ENCODE measurements at places on chromosomes 6 and 20. TPM values are rescaled to one million over a fixed set of nuclear protein-coding genes. Genes with fewer than 3 reads are reported as not detected.

Gene VNN1
- 1.4 TPM for total RNA-seq

Gene LAMP5
- 5.3 TPM for total RNA-seq

Gene SMPD2
- total RNA-seq: 12.8 TPM

Gene FRK
- 16.1 TPM for total RNA-seq

Gene EPHA7
- total RNA-seq: 0.09 TPM

Gene RAB44
- total RNA-seq: 0.37 TPM

Gene OPRM1
- total RNA-seq: not detected

DNA sequence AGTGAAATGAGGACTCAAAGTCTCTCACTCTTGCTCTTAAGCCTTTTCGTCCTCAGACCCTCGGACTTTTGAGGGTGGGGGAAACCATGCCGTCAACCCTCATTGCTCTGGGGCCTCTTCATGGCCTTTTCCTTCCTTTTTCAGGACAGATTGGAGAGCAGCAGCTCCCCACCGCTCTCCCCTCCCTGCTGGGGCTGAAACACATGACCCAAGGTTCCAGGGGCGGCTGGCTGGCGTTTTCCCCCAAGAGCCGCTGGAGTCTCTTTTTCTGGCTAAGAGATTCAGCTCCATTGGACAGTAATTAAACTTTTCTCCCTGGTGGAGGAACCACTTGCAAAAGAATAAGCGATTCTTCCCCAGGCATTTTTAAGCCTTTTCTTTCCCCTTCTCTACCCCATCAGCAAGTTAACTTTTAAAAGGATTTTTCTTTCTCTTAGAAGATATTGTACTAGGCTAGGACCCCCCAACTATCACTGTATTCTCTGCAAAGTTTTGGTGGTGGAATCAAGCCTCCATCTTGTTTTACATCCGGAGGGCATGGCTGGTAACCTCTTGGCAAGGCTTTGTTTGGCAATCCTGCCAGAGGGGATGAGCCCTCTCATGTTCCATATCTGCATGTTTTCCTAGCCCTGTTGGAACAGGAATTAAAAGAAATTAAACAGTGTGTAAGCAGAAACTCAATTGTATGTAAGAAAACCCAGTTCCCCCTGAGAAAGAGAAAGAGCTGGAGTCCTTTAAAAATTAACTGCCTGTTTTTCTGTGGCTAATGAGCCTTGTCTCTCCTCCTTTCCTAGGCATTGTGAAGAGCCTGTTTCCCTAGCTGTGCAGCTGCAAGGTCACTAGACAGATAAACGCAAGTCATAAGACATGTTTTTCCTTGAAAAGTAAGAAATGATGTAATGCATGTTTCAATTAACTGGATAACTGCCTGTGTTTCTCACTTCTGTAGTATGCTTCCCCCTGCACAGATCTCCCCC is 100.8 kb upstream of the GPR6 start:
- no peaks in the 10 kb centered on the region for H3K27me3 ChIP-seq
- H3K4me3 ChIP-seq: no peak overlapping the region
- H3K36me3 ChIP-seq: no peaks in the 10 kb centered on the region

- H3K27ac ChIP-seq: no peak overlapping the region
- peaks cover 57% of the 10 kb centered on the region for H3K27me3 ChIP-seq
- DNase-seq: no peak
- H3K4me3 ChIP-seq: no peak overlapping the region
Measured at GRCh38 chr20:59613861-59614260, 9.5 kb downstream of the PHACTR3 start.

GRCh38 chr6:87968435-87969278 is 79.0 kb upstream of the SPACA1 start:
- no peaks in the 10 kb centered on the region for H3K4me1 ChIP-seq
- no peaks in the 10 kb centered on the region for H3K36me3 ChIP-seq
- no peak overlapping the region for H3K27ac ChIP-seq
- no peaks in the 10 kb centered on the region for H3K27me3 ChIP-seq

- no peak for DNase-seq
- no peaks in the 10 kb centered on the region for H3K27me3 ChIP-seq
- H3K4me1 ChIP-seq: no peaks in the 10 kb centered on the region
- no peak overlapping the region for H3K4me3 ChIP-seq
Measured at GRCh38 chr6:156698239-156699016, 78.8 kb upstream of the ARID1B start.

- H3K27me3 ChIP-seq: no peaks in the 10 kb centered on the region
- H3K36me3 ChIP-seq: no peaks in the 10 kb centered on the region
- no peaks in the 10 kb centered on the region for H3K4me1 ChIP-seq
- H3K27ac ChIP-seq: no peak overlapping the region
- no peak for DNase-seq
Measured at GRCh38 chr6:32074996-32075532, 34.1 kb downstream of the TNXB start.

- no peaks in the 10 kb centered on the region for H3K4me1 ChIP-seq
- no peak overlapping the region for H3K27ac ChIP-seq
- DNase-seq: no peak
- no peaks in the 10 kb centered on the region for H3K36me3 ChIP-seq
Measured at GRCh38 chr20:40397467-40397866, 291.6 kb downstream of the MAFB start.

- H3K27ac ChIP-seq: no peak overlapping the region
- DNase-seq: no peak
- no peak overlapping the region for H3K4me3 ChIP-seq
- peaks cover 81% of the 10 kb centered on the region for H3K36me3 ChIP-seq
Measured at GRCh38 chr20:62320581-62321354, 18.0 kb downstream of the ADRM1 start.

GRCh38 chr20:10708351-10709185 is 34.8 kb upstream of the JAG1 start:
- H3K27ac ChIP-seq: no peak overlapping the region
- DNase-seq: no peak
- H3K36me3 ChIP-seq: no peaks in the 10 kb centered on the region
- no peak overlapping the region for H3K4me3 ChIP-seq

DNA sequence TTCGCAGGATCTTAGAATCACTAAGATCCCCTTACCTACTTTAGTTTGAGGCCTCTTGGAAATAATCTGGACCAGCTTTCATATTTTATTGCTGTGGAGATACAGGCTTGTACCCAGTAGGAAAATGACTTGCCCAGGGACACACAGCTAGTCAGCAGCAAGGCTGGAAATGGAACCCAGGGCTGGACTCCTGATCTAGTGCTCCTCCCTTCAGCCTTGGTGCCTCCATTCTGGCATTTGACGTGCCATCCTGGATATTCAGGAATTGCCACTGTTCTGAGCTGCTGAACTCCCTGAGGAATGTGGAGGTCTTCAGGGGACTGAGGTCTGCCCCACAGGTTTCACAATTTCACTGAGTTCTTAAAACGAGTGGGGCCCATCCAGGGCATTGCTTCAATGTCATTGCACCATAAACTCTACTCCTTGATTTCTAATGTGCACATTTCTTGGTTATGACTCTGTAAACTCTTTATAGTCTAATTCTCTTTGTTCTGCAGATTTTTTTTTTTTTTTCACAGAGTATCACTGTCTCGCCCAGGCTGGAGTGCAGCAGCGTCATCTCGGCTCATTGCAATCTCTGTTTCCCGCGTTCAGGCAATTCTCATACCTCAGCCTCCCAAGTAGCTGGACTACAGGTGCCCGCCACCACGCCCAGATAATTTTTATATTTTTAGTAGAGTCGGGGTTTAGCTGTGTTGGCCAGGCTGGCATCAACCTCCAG is 26.7 kb upstream of the CDKN1A start:
- no peaks in the 10 kb centered on the region for H3K36me3 ChIP-seq
- peaks cover 27% of the 10 kb centered on the region for H3K4me1 ChIP-seq
- DNase-seq: no peak
- H3K4me3 ChIP-seq: no peak overlapping the region

DNA sequence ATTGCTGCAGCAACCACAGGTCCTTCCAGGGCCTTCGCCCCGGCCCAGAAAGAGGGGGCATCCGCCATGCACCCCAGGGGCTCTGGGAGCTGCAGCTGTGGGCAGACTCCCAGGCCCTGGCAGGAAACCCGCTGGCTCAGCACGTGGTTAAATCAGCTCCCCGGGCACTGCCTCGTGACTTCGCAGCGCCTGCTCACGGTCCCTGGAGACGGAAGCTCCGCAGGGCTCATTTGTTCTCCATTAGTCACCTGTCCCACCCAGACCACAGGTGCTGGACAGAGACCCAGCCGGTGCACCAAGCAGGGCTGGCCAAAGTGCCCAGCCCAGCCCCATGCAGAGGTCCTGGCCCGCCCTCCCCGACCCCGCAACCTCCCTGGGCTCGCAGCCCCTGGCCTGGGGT is 14.7 kb downstream of the KCNQ2 start:
- no peaks in the 10 kb centered on the region for H3K4me1 ChIP-seq
- H3K27ac ChIP-seq: no peak overlapping the region
- no peak overlapping the region for H3K4me3 ChIP-seq
- H3K27me3 ChIP-seq: peaks cover 95% of the 10 kb centered on the region
- no peak for DNase-seq

DNA sequence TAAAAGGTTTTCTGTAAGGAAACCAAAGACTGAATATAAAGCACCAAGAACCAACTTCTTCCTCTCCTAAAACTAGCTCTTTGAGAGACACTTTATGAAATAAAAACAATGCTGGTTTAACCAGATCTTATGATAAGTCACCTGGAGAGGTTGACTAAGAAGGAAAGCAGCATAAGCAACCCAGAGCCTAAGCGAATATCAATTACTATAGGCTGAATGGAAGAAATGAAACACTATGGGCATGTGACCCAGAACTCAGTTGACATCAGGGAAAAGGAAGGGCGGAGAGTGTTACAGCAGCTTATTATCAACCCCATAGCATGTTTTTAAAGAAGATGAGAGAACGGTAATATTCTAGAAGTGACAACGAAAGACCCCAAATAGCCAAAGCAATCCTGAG is 94.1 kb upstream of the STMND1 start:
- H3K27me3 ChIP-seq: no peaks in the 10 kb centered on the region
- no peak overlapping the region for H3K4me3 ChIP-seq
- no peak overlapping the region for H3K27ac ChIP-seq
- no peak for DNase-seq

- H3K27ac ChIP-seq: no peak overlapping the region
- no peak for DNase-seq
- H3K4me3 ChIP-seq: no peak overlapping the region
- no peaks in the 10 kb centered on the region for H3K36me3 ChIP-seq
- H3K4me1 ChIP-seq: peaks cover 16% of the 10 kb centered on the region
- peaks cover 14% of the 10 kb centered on the region for H3K27me3 ChIP-seq
Measured at GRCh38 chr6:5090603-5091002, 5.5 kb downstream of the PPP1R3G start.

GRCh38 chr6:14051355-14051754 is 66.2 kb upstream of the CD83 start:
- no peaks in the 10 kb centered on the region for H3K36me3 ChIP-seq

DNA sequence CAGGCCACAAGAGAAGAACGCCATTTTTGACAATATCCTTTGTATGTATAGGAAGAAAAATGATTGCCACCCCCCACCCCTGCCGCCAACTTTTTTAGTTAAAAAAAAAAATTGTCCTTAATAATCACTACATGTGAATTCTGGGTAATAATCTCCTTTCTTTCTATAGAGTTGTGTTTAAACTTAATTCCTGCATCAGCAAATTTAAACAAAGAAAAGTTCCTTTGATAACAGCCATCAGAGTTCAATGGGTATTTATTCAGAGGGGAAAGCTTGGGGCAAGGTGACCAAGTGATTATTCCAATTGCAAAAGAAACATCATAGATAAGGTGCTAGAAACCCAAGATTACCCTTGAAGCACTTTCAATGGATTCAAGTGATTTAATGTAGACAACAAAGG is 47.0 kb downstream of the GCLC start:
- no peak for DNase-seq

DNA sequence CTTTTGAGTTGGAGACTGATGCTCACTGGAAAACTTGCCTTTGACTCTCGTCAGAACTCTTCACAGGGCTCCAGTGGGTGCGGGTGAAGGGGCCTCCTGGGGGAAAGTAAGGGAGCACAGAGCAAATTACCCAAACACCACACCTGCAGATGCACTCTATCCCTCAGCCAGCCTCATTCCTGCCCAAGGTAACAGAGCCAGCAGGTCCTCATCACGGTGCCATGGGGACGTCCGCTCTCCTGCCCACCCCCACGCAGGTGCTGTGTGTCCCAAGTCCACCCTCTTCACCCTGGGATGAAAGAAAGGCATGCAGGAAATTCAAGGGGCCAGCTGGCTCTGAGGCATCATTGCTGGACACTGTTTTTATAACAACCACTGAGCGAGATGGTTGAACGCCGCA is 269.0 kb downstream of the SMOC2 start:
- no peak overlapping the region for H3K27ac ChIP-seq
- H3K4me1 ChIP-seq: no peaks in the 10 kb centered on the region
- peaks cover 41% of the 10 kb centered on the region for H3K27me3 ChIP-seq
- H3K4me3 ChIP-seq: no peak overlapping the region

DNA sequence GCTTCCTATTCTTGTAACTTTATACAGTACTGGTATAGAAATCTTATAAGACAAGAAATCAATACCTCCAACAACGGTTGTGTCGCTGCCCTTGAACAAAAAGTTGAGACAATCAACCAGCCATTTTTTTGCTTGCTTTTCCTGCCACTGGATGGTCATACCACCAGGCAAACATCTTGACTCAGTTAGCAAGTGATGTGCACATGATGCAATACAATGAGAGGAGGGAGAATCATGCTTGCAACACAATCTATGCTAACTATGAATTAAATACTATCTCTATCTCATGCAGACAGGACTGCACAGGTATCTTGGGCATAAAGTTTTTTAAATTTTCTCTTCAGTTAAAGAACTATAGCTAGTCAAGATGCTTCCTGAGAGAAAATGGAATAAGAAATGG is 877.7 kb upstream of the CITED2 start:
- no peaks in the 10 kb centered on the region for H3K36me3 ChIP-seq
- H3K4me1 ChIP-seq: no peaks in the 10 kb centered on the region
- no peaks in the 10 kb centered on the region for H3K27me3 ChIP-seq
- DNase-seq: no peak
- no peak overlapping the region for H3K4me3 ChIP-seq
- H3K27ac ChIP-seq: no peak overlapping the region

DNA sequence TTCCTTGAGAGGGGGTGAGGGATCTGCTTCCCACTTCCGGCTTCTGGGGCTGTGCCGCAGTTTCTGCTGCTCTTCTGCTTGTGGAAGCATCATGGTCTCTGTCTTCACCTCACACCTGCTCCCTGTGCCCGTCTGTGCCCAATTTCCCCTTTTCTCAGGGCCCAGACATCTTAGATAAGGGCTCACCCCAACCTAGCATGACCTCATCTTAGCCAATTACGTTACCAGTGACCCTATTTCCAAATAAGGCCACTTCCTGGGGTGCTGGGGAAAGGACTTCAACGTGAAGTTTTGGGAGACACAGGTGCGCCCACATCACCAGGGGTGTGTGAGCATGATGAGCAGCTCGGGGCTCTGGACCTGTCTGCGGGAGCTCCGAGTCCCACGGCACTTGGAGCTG is 20.7 kb upstream of the RBBP8NL start:
- no peak overlapping the region for H3K4me3 ChIP-seq
- no peaks in the 10 kb centered on the region for H3K27me3 ChIP-seq
- no peaks in the 10 kb centered on the region for H3K36me3 ChIP-seq
- H3K4me1 ChIP-seq: no peaks in the 10 kb centered on the region

Measured in left lung (tissue), 14 donors.